ENCODE measurements at places on chromosomes 16 and 17.

GRCh38 chr17:39549747-39550573 lies 57.8 kb downstream of the NEUROD2 start:
- no peak for DNase-seq

DNA sequence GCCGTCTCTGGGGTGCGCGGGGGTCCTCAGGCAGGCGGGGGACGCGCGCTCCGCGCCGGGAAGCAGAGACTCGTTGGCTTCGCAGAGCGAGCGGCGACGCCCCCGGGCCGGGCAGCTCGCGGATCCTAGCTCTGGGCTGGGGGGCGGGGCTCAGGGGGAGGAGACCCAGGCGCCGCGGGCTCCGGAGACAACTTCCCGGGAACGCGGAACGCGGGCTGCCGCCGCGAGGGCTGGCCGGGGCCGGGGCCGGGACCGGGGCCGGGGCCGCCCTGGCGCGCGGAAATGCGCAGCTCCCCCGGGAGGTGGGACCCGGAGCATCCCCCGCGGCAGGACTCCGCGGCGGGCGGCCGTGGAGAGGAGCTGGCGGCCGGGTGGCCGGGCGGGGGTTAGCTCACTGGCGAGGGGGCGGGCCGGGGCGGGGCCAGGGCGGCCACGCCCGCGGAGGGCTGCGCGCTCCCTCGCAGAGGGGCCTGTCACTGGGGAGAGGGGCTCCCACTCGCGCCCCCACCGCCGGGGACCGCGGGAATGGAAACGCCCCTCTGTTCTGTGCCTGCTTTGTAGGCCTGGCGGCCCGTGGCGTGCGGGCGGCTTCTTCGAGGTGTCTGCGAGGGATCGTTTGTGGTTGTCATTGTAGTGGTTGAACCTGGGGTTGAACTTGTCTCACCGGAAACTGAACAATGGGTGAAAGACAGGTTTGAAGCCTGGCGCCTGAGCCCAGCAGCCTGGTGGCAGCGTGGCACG lies at the start of gene GAS7:
Gene GAS7, minus strand, starts transcription at position 98 of the 741 bp plus-strand sequence.
- peak; percentile 64 for DNase-seq

DNA sequence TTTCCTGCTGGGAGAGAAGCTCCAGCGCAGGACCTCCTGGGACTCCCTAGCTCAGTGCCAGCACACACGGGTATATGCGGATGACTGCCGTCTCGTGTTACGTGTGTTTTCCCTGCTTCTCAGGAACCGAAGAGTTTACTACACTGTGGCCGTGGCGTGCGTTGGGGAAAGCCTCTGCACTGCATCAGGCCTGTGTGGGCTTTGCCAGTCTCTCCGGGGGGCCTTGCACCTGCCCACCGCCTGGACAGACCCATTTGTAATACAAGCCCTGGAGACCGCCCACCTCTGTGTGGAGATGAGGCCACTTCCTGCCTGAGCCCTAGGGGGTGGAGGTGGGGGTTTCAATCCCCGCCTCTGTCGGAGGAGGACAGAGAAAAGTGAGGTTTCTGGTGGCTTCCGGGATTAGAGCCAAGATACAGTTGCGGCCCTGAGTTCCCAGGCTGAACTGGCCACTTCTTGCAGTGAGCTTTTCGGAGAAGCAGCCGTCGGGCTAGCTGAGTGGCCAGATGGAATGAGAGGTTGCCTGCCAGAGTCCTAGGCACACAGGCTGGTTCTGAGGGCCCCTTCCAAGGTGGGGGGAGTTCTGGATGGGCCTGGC lies 43.4 kb upstream of the GSE1 start:
- peak; percentile 68 for DNase-seq

DNA sequence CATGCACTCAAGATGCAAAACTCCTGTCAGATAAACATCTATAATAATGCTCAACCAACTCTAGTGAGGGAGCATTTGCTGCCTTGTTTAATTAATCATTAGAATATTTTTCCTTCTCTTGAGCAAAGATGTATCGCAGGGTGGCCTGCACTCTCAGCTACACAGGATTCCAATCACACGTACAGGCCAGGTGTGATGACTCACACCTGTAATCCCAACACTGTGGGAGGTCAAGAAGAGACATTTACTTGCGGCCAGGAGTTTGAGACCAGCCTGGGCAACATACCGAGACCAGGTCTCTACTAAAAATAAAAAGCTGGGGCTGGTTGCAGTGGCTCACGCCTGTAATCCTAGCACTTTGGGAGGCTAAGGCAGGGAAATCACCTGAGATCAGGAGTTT lies 49.1 kb downstream of the ARHGAP17 start:
- DNase-seq: no peak

DNA sequence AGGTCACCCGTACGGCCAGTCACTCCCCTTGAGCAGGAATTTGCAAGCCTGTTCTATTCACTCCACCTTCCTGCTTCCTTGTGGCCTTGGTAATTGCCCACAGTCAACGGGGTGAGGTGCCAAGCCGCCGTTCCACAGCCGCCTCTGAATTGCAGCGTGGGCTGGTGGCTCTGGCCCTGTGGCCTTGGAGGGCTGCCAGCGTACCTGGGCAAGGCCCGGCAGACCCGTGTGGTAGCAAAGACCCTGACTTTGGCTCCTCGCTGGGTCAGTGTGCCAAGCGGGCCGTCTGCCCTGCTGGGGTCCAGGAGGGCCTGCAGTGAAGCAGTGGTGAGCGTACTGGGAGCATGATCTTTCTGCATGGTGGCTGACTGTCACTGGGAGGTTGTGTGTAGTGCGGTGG lies 3.6 kb downstream of the BANP start:
- DNase-seq: no peak

DNA sequence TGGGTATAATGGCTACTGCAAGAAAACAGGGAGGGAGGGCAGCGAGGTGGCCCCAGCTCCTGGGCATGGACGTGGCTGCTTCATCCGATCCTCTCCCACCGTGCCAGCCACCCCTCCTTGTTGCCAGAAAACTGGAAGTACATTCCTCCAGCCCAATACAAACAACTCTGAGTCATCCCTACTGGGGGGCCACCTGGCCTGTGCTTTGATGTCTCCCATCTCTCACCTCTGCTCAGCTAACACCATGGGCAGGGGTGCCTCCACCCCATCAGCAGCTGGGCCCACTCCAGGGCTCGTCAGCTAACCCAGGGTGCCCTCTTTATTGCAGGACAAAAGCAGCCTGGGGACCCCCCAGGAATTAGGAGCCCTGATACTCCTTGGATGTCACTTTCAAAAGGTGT lies 2.0 kb downstream of the RHBDF2 start:
- no peak for DNase-seq

GRCh38 chr17:78106211-78106610 lies 22.3 kb downstream of the TMC6 start:
- no peak for DNase-seq

DNA sequence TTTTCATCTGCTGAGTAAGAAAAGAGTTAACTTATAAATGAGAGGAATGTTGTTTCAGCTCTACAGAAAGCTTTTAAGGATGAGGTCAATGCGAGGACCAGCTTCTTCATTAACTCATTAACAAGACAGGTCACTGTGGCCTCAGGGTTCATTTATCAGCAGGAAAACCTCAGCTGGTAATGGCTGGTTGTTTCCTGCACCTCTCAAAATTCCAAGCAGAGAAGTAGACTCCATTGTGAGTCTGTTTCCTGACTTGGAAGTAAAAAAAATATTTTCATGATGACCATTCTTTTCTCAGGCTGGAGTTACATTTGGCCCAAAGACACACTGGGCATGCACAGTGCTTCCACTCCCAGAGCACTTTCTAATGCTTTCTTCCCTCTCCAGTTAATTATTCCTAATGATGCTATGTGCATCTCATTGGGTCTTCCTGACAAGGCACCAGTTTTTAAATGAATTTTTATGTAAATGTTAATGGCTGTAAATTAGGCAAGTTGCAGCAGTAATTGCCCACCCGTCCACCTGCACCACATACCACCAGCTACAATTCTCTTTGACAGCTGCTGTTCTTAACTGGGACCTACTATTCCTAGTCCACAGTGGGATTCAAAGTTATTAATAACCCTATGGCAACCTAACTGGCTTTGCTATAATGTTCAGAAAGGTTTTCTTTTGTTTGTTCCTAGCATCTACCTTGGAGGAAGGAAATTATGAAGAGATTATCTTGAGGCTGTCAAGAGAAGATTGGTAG lies 89.5 kb upstream of the BCAR1 start:
- DNase-seq: no peak

All from activated effector memory CD4-positive, alpha-beta T cell treated with anti-CD3 and anti-CD28 coated beads, Interleukin-2, amount 50 U/mL, for 16 hours (primary cell).